Fibroblast of skin of right biceps (primary cell): ENCODE measurements at places on chromosomes 1 and 21.

DNA sequence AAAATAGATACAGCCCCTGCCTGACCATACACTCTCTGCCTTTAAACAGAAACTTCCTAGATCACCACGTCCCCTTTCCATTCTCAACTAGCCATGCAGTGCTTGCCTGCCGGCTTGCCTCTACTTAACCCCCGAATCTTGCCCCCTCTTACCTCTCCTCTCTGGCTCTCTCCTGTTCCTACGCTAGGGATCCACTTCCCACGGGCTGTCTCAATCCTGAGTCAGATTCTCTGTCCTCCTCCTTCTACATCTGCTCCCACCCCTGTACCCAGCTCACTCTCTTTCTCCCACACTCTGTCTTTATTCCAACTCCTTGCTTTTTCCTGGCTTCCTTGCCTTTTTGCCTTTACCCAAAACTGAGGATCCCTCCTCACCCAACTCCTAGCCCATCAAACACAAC lies 29.3 kb downstream of the ATF3 start:
- DNase-seq, result peak; percentile 61

DNA sequence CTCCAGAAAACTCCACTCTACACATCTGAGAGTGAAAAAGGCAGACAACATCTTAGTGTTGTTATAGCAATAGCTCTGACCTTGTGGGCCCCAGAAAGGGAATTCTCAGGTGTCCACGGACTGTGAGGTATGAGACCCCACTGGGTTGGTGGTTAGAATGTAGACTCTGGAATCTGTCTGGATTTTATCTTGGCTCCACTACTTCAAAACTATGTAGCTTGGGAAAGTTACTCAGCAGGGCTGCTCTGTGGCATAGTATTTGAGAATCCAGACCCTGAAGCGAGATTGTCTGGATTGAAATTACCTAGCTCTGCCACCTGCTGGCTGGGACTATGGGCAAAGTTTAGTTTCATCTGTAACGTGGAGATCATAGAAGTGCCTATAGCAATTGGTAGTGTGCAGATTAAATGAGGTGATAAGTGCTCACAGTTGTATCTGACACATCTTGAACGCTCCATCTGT lies 25.8 kb downstream of the PRDM2 start:
- peak; percentile 83 for DNase-seq

GRCh38 chr1:153494976-153495535 lies 34.6 kb upstream of the S100A7 start:
- DNase-seq, result peak; percentile 59

DNA sequence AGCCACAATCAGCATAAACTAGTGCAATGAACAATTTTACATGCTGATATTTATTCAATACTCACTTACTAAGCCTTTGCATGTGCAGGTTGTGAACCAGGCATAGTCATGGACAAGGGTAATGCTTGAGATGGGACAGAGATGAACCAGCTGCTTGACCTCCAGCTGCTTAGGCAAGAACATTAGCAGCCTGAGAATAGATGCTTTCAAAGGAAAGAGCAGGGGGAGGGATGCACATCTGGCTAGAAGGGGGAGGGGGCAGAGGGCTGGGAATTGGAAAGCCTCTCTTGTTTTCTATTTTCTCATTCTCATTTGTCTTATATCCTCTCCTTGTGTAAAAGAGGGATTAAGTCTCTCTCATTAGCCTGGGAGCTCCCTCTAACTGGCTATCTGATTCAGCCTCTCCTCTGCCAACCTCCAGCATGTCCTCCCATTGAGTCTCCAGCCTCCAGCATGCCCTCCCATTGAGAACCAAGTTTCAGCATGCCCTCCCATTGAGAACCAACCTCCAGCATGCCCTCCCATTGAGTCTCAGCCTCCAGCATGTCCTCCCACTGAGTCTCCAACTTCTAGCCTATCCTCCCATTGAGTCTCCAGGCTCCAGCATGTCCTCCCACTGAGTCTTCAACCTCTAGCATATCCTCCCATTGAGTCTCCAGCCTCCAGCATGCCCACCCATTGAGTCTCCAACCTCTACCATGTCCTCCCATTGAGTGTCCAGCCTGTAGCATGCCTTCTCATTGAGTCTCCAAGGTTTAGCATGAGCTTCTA lies 38.4 kb upstream of the TRABD2B start:
- DNase-seq, result no peak

GRCh38 chr1:56831871-56832693 lies 12.9 kb upstream of the FYB2 start:
- DNase-seq, result peak; percentile 96

DNA sequence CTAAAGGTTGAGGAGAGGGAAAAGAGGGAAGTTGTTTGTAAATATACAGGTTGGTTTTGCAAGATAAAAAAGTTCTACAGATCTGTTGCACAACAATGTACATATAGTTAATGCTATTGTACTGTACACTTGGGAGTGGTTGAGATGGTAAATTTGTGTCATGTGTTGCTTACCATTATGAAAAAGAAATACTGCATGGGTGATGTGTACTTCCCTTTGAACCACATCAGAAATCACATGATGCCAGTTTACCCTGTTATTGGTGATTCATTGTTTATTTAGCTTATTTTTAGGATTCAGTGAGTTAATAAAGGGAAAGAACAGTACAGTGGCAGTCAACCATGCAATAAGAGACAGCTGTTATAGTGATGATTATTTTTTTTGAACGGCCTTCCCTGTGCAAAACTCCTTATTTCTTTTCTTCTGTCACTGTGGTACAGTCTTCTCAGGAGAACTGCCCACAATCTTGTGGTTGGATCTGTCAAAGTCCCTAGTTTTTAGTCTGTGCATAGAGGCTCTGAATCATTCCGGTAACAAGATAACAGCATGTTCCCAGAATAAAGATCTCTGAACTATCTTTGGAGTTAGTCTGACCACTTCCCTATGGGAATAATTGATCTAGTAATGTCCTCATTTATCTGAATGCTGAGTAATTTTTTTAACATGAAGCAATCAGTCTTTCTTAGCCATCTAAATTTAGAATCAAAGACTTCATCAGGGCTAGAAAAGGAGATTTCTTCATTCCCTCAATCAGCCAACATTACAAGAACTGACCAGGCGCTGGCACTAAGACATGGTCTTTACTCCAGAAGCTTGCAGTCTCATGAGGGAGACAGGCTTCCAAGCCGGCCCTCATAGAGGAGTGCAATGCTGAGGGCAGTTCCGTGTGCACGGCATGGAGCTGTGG lies 84.2 kb downstream of the SH3GLB1 start:
- peak; percentile 92 for DNase-seq

DNA sequence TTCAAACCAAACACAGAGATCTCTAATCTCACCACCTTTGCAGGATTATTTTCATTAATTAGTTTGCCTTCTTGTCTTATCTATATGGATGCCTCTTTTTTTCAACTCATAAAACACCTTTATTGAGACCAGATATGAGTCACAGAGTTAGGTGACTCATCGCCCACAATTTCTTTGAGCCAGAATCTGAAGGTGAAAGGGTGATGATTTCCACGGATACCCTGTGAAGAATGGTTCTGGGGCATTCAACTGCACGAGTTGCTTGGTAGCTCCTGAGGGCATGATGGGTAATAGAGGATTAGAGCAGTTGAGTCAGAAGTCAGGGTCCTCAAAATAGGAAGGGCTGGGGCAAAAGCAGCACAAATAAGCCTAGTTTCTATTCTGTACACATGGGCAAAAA lies 128.2 kb downstream of the TBX19 start:
- DNase-seq, result peak; percentile 24

DNA sequence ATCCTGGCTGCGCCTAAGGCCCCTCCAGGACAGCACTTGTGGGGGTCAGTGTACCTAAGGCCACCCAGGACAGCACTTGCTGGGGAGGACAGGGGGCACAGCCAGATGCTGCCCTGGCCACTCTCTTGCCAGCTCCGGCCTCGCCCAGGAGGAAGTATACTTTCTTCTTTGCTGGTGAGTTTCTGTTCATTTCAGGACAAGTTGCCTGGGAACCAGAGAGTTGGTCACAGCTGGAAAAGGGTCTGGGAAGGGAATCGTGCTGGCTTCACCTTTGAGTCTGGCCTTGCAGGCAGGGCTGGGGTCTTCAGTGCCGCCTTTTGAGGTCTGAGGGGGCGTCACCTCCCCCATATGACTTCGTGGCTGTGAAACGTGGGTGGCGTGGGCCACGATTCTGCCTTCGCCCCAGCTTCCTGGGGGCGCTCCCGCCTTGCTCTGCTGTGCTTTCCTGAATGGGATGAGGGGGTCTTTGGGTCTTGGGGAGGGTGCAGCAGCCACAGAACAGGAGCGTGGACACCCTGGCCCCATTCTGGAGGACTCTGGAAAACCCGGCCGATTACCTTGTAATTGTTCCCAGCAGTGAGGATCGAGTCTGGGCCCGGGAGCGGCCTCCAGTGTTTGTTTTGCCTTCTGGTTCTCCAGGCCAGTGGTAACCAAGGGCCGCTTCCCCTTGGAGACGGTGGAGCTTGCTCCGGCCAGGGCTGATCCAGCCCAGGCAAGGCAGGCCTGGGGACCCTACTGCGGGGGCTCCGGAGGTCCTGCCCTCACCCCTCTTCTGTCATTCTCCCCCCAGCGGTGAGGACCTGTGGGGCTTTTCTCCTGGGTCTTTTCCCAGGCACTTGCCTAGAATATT lies 45.9 kb downstream of the SPSB1 start:
- no peak for DNase-seq

DNA sequence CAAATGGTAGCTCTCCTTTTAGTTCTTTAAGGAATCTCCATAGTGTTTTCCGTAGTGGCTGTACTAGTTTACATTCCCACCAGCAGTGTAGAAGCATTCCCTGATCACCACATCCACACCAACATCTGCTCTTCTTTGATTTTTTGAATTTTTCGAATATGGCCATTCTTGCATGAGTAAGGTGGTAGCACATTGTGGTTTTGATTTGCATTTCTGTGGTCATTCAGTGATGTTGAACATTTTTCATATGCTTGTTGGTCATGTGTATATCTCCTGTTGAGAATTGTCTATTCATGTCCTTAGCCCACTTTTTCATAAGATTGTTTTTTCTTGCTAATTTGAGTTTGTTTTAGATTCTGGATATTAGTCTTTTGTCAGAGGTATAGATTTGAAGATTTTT lies 84.6 kb upstream of the B3GALT2 start:
- peak; percentile 88 for DNase-seq
